ENCODE measurements at places on chromosomes 1 and 21.
A peak's percentile ranks its signal among the peaks of the same experiment; 100 is the strongest.

DNA sequence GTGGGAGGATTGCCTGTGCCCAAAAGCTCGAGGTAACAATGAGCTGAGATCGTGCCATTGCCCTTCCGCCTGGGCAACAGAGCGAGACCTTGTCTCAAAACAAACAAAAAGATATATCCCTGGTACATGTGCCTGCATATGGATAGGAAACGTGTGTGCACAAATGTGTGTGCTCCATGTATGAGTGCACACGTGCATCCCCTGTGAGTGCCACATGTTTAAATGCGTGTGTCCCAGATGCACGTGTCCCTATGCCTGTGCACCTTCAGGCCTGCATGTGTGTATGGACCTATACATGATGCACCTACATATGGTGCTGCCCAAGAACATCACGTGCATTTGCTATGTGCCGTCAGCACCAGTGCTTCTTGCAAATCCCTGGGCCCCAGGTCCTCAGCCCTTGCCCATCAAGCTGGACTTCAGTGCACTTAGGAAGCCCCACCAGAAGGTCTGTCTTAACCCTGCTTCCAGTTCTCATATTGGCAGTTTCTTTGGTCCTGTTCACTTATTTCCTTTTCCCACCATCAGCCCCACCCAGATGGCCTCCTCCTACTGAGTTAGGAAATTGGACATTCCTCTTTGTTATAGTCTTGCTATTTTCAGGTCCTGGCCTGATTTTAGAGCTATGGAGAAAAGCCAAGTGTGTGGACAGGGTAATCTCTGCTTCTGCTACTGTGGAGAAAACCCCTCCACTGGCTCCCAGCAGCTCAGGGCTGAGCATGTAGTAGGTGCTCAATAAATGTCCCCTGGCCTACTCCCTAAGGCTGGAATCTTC lies 15.4 kb downstream of the TIE1 start:
- no peak for DNase-seq

DNA sequence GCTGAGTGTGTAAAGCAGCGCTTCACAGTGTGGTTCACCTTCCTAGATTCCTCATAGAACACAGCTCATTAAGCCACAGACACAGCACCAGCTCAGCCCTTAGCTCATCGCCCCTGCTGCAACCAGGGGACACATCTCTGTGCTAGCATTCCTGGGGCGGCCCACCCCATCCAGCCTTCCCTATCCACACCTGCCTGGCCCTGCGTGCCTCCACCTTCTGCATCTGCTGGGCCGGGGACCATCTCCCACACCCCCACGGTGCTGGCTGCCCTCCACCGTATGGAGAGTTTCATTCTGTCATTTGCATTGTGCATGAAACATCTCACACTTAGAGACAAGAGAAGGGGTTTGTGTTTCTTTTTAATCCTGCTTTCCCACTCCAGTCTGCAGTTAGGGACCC lies 35.8 kb upstream of the PRSS38 start:
- DNase-seq = no peak

- no peak for DNase-seq
Observed at GRCh38 chr1:21916447-21917238, 20.5 kb downstream of the HSPG2 start.

DNA sequence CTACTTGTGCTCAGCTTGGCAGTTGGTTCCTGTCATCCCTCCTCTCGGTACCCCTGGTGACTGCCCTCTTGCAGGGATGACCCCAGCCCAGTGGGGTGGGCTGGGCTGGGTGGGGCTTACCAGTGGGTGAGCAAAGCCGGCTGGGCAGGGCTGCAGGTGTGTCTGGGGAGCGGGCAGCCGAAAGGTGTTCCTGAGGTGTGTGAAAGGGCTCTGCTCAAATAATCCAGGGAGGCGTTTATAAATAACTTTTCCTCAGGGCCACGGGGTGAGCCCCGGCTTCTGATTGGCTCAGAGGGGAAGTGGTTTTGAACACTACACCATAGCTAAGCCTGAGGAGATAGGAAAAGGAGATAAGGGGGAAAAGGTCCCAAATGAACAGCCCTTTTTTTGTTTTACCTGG lies at the start of gene SLC26A9:
TSS of gene SLC26A9 (minus strand) at position 212 of the 400 bp plus-strand sequence. CDS start 7,636 bp downstream, outside the sequence.
- no peak for DNase-seq

- DNase-seq = no peak
Observed at GRCh38 chr1:107804134-107804533, 160.8 kb downstream of the VAV3 start.

DNA sequence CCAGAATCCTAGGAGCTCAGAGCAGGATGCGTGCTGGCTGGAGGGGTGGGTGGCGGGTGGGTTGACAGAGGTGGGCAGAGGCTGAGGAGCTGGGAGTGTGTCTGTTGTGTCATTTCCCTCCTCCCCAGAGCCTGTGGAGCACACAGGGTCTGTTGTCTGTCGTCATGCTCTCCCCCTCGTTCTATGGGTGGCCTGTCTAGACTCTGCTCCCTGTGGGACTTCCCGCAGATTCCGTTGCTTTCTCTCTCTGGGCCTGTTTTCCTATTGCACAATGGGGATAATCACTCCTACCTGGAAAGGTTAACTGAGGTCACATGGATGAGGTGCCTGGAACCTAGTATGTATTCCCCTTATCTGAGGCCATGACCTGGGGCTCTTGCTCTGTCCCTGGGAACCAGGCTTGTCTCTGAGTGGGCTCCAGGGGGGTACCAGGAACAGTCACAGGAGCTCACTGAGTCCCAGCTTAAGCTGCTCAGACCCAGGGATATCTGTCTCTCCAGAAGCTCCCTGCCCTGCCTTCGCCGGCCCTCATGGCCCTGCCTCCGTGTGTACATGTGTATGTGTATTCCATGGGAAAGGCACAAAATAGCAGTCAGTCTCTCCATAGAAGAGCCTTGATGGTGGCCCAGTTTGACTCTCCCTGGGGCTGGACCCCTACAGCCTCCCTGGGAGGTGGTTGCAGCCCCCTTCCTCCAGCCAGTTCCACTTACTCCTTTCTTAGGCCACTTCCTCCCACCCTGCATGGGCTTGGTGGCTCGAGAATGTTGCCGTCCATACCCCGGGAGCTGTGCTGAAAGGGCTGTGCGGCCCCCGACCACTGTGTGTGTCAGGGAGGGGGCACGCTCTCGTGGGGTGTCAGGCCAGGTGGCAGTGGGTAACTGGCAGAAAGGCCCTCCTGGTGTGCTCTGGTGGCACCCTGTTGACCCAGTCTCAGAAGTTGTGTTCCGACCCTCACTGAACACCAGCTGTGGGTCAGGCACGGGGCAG lies 17.9 kb downstream of the PTPRF start:
- DNase-seq = no peak

DNA sequence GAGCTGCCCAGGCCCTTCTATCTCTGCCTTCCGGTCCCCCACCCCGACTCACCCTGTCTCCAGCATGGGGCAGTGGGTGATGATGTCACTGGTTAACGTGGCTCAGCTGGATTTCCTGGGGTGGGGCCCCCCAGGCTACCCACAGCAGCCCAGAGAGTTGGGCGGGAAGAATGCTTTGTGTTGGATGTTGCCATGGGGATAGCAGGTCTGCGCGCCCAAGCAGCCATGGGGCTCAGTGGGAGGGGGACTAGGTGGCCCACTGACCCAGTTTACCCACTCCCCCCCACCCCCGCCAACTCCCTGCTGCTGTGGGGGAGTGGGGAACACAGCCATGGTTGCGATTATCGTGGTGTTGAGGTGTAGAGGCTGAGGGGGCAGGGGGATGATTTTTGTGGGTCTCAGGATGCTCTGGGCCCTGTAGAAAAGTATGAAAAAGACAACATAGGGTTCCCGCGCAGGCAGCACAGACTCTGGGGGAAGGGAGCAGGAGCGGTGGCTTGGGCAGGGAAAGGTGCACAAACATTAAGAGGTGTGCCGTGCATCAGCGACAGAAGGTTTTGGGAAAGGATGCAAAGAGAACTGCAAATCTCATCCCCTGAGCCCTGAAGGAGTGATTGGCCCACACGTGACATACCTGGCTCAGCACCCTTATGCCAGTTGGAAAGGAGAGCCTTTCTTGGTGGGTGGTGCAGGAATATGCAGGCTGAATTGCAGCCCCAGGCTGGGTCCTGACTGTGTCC lies 8.5 kb downstream of the CELSR2 start:
- no peak for DNase-seq

GRCh38 chr1:153677718-153678518 lies 570 bp upstream of the NPR1 start:
- DNase-seq = peak; percentile 23

- DNase-seq = no peak
Observed at GRCh38 chr1:248906753-248907661, 972 bp downstream of the PGBD2 start.

GRCh38 chr1:61156576-61157467 lies 74.5 kb downstream of the NFIA start:
- DNase-seq = no peak

DNA sequence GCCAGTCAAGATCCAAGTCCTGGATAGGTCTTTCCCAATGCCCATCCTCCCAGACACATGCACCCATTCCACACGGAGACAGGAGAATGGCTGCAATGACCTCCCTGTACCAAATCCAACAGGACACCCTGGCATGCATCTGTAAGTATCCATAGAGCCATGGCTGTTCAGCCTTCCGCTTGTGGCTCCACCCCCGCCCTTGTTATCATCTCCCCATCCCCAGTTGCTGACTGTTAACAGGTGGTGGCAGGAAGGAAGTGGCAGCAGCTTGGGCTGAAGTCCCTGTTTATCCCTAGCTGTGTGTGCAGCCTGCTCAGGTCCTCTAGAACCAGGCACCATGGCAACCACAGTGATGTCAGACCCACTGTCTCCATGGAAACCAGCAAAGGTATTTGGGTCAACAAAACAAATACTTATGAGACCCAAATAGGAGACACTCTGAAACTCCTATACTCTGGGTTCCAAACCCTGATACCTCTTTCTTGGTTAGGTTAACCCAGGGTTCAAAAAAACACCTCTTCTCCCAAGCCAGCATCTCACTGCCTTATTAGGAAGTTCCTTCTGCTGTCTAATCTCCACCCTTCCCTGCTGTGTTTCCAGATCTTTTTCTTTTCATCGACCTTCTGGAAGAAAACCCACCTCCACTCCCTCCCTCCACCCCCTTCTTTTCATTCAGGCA lies 721 bp downstream of the PBXIP1 start:
- no peak for DNase-seq

GRCh38 chr1:29412591-29412990 lies 176.3 kb downstream of the PTPRU start:
- no peak for DNase-seq

Data from C1 segment of cervical spinal cord (tissue), 14 donors.